Liver (tissue), 10 donors: ENCODE measurements at places on chromosomes 1 and 21.

DNA sequence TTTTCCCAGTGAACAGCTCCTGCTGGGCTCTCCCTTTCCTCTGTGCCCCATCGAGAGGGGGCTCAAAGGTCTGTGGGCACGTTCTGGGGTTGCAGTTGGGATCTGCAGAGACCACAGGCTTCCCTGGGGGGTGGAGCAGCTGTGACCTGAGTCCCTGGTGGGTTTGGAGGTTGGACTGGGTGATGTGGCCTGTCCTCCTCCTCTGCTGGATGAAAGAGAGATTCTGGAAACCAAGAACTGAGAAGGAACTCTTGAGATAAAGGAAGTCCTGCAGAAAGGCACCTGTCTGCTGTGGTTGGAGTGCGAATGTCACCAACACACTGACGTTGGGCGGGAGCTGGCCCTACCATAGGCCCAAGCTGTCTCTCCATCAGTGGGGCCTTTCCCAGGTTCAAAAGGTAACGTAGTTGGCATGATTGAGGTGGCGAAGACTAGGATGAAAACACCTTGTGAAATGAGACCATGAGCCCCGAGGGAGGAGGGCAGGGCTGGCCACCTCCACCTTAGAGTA, 35.8 kb upstream of the ETV3 start:
- DNase-seq = no peak

- no peak for DNase-seq
These were observed 642.8 kb downstream of the PLA2G4A start for GRCh38 chr1:187471555-187471954.

- DNase-seq = no peak
These were observed 495 bp upstream of the NTRK1 start for GRCh38 chr1:156860113-156860627.

DNA sequence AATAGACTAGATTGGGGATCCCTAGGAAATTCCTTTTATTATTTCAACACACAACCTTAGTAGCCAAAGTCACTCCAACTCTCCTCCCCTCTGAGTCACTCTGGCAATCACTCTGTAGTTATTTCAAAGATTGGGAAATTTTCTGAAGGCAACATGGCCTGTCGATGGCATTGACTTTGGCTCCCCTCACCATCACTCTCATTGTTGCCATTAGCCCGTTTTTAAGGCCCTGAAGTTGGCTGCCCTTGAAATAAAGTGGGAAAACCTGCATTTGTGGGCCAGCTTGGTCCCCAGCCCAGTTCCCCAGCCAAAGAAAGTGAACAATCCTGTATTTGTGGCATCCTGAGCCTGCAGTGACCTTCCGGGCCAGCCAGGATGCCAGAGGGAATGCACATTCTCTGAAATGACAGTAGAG, 52.5 kb downstream of the CDC7 start:
- DNase-seq = no peak

GRCh38 chr1:240474133-240474614, 137.8 kb downstream of the GREM2 start:
- no peak for DNase-seq

DNA sequence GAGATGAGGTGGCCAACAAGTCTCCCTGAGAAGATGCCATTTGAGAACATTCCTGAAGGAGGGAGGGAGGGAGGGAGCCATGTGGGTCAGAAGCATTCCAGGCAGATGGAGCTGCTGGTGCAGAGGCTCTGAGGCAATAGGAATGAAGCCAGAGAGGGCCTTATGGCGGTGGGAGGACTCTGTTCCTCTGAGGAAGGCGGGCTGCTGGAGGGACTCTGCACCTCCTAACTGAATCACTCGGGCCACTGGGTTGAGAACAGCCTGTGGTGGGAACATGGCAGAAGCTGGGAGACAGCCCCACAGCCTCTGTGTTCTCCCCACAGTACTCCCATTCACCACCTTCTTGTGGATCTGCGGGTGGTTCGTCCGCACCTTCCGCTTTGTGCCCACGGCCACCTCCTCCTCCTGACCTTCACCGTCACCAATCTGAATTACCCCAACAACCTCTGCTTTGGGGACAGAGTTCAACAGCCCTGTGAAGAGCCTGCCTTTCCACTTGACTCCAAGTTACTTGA, 2.4 kb upstream of the TMEM125 start:
- DNase-seq = no peak

- no peak for DNase-seq
These were observed 14.3 kb downstream of the GPR137B start for GRCh38 chr1:236156512-236157208.

DNA sequence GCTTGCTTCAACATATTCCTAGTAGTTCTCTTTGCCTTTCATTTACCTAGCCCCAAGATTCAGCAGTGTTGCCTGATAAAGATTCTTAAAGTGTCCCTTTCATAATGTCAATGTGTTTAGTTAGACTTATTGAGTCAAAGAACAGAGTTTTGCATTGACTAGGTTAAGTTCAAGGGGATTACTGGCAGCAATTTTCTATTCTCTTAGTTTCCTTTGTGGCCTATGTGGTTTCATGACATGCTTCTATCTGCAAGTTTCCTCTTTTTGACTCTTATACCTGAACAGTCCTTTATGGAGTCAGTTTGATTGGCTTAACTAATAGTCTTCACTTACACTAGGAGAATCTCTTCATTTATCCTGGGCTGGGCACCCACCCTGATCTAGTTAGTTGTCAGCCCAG, 151.3 kb downstream of the ADGRL4 start:
- no peak for DNase-seq

DNA sequence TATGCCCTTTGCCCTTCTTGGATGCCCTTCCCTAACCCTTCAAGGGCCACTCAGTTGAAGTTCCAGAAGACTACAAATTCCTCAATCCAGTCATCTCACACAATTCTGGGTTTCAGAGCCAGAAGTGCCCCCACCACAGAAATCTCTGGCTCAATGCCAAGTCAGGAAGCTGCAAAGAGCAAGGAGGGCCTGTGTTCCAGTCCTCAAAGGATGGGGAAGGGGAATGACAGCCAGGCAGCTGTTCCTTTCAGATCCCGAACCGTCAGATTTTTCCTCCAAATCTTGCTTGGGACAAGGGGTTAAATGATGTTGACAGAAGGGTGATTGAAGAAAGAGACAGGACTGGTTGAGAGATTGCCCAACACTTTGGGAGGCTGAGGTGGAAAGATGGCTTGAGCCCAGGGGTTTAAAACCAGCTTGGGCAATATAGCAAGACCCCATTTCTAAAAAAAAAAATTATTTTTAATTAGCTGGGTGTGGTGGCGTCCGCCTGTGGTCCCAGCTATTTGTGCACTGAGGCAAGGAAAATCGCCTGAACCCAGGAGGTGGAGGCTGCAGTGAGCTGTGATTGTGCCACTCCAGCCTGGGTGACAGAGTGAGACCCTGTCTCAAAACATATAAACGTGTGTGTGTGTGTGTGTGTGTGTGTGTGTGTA, 716 bp upstream of the HPDL start:
- no peak for DNase-seq

DNA sequence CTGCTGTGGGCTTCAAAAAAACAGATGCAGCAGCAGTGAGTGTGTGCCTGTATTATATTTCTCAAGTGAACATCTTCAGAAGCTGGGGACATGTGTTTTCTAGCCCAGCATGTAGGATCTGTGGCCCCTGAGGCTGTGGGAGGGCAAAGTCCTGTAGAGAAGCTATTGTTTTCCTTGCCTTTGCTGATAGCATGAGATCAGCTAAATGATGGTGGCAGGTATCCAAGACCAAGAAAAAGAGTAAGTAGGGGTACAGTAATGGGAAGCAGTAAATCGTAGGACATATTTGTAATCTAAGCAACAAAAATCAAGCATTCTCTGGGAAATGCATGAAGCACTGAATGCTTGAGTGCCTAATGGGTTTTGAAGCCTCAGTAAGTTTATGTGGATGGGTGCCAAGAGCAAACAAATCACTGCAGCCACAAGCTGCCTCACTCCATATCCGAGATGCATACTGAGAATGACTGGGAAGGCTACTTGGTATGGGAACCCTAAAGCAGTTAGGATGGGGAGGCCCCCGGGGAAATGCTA, 98.3 kb downstream of the CD58 start:
- DNase-seq = no peak

- DNase-seq = no peak
These were observed 94.3 kb downstream of the PSMG1 start for GRCh38 chr21:39088831-39089380.

GRCh38 chr1:160844447-160845232, 18.0 kb downstream of the CD244 start:
- DNase-seq = no peak

DNA sequence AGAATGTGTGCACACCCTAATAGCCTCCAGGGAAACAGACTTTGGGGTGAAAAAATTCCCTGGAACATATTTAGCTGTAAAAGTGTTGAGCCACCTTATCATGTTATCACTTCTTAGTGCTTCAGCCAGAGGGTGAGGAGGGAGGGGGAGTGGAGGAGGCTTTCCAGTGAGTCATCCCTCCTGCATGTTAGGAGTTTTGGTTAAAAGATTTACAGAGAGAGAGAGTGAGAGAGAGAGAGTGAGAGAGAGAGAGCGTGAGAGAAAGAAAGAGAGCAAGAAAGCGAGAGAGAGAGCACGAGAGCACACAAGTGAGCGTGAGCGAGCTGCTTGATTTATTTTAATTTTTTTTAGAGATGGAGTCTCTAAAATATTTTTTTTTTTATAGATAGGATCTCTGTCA, 13.5 kb upstream of the CACNA1E start:
- DNase-seq = no peak

- DNase-seq = no peak
These were observed 45.2 kb upstream of the HAO2 start for GRCh38 chr1:119323216-119323982.

DNA sequence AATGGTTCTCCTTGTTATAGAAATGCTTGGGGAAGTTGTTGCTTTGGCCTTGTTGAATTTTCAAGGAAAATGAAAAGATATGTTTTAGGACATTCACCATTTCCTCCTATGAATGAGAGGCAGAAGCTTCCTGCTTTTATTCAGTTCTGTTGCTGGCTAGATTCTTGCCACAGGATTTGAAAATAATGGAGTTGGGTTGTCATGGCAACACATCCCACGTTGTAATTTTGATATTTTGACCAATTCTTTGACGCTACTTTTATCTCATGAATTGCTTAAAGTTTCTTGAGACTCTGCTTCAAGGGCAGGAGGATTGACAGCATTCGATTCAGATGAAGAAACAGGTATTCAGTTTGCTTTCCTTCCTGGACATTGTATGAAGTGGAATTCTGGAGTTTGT, 331.5 kb downstream of the PRDM2 start:
- DNase-seq = no peak

DNA sequence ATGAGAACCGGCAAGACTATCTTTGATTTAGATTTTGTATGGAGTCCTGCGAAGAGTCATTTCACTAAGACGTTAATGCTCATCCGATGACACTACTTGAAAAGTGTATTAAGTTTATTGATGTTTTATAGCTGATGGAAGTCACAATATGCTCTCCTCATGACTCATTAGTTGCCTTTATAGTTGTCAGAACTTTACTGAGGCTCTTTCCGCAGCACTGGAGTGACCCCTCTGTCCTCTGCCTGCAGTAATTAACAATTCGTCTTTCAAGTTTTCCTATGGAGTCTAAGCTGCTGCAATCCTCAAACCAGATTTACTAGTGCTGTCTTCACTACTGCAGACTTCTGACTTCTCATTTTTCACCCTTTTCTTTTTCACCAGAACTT, 853 bp downstream of the USP16 start:
- DNase-seq = no peak

DNA sequence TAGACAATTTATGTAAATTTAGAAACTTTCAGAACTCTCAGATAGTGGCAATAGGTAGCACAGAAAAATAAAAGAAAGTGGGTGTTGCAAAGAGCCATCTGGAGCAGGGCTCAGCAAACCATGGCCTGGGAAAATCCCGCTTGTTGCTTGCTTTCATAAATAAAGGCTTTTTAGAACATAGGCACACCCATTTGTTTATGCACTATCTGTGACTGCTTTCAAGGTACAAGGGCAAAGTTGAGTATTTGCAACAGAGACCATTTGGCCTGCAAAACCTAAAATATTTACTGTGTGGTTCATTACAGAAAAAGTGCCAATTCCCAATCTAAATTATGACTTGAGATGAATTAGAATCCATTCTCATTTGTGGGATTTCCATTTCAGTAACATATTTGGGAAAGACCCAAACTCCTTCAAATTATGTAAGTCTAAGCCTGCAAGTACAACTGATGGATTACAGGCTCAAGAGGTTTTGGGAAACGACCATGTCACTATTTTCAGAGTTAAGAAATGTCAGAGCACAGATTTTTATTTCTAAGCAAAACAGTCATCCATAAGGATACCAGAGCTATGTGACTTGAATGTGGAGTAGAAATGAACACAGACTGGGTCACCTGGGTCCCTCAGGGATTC, 43.5 kb upstream of the DPT start:
- no peak for DNase-seq

GRCh38 chr1:11441211-11441952, 37.6 kb upstream of the DISP3 start:
- no peak for DNase-seq

DNA sequence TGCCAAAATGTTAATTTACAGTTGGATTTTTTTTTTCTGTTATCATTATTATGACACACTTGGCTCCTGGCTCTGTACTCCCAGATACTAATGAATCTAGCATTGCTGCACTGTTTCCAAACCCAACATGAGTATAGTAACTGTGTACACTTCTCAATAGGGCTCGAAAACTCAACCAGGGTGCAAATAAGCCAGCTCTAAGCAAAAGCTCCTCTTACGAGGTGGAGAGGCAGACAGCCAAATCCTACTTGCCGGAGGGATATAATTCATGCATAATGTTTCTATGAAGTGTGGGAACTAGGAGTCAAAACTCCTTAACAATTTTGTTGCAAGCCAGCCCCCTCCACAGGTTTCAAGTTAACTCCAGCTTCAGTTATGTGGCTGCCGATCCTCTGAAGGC, 510.4 kb upstream of the ZP4 start:
- no peak for DNase-seq

DNA sequence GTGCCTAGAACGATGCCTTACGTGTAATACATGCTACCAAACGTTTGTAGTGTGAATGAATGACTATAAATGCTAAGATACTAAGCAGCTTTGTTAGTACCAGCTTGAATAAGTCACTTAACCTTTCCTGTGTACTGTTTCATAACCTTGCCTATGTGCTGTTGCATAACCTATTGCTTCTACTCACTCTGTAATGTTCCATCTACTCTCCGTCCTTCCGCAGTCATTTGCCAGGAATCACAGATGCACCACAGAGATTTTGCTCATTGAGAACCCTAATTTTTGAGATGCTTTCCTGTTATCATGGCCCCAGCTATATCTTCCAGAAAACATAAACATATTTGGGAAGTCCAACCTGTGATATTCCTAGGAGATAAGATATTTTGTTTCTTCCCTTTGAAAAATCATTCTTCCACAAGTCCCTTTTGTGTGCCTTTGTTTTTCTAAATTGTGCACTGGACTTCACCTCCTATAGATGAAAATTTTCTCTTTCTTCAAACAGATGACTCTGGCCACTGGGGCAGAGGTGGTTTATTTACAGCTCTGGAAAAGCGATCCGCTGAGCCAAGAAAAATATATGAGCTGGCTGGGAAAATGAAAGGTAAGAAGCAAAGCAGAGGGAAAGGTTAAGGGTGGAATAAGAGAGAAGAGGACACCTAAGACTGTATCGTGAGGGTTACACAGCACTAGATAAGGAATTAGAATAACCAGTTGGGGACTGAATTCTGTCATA, 44.8 kb downstream of the CHD1L start:
- DNase-seq = no peak

GRCh38 chr21:28832715-28833061, 160.0 kb downstream of the LTN1 start:
- DNase-seq = no peak

- DNase-seq = no peak
These were observed 68.0 kb upstream of the ACTL8 start for GRCh38 chr1:17687145-17687544.

GRCh38 chr21:29433366-29434059, 134.8 kb downstream of the BACH1 start:
- DNase-seq = no peak

GRCh38 chr1:67735806-67736627, 51.0 kb downstream of the GADD45A start:
- peak; percentile 49 for DNase-seq
